Foreskin melanocyte (primary cell): ENCODE measurements at places on chromosomes 13 and 19.
A peak's percentile ranks its signal among the peaks of the same experiment; 100 is the strongest.

- no peak for DNase-seq
These were observed 95.6 kb downstream of the TSHZ3 start for GRCh38 chr19:31253526-31254179.

DNA sequence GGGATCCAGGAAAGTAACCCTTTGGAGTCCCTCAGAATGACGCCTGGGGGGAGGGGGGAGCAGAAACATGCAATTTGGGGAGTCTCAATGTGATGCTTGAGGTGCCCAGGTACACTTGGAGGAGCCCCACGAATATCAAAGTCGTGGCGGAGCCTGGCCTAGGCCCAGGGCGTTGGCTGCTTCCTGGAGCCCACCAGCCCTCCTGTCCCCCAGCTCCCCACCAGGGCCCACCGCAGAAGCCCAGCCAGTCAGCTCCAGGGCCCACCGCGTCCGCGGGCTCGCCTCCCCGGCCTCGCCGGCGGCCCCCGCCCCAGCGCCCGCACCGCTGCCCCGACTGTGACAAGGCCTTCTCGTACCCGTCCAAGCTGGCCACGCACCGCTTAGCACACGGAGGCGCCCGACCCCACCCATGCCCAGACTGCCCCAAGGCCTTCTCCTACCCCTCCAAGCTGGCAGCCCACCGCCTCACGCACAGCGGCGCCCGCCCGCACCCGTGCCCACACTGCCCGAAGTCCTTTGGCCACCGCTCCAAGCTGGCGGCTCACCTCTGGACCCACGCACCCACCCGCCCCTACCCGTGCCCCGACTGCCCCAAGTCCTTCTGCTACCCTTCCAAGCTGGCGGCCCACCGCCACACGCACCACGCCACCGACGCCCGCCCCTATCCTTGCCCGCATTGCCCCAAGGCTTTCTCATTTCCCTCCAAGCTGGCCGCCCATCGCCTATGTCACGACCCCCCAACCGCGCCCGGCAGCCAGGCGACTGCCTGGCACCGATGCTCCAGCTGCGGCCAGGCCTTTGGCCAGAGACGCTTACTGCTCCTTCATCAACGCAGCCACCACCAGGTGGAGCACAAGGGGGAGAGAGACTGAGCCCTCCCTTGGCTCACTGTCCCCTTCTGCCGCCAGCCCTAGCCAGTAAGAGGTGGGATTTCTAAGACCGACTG lies 2.1 kb downstream of the ZNF575 start:
- DNase-seq: no peak

DNA sequence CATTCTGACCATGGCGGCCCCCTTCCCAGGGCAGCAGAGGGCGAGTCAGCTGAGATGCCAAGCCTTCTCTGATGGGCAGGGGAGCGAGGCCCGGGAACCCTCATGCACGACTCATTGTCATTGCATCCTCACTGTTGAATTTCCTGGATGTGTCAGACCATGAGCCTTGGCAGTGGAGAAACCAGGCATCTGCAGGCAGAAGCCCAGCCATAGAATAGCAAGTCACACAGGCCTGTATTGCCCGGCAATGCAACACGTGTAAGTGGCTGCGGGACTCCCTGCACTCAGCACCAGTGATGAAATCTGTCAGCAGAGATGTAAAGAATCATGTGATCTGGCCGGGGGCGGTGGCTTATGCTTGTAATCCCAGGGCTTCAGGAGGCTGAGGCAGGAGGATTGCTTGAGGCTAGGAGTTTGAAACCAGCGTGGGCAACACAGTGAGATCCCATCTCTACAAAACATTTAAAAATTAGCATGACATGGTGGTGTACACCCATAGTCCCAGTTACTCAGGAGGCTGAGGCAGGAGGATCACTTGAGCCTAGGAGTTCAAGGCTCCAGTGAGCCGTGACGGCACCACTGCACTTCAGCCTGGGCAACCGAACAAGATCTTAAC lies 199.7 kb downstream of the KATNAL1 start:
- no peak for DNase-seq

GRCh38 chr13:113920606-113921286 lies 53.1 kb downstream of the C13orf46 start:
- no peak for DNase-seq

DNA sequence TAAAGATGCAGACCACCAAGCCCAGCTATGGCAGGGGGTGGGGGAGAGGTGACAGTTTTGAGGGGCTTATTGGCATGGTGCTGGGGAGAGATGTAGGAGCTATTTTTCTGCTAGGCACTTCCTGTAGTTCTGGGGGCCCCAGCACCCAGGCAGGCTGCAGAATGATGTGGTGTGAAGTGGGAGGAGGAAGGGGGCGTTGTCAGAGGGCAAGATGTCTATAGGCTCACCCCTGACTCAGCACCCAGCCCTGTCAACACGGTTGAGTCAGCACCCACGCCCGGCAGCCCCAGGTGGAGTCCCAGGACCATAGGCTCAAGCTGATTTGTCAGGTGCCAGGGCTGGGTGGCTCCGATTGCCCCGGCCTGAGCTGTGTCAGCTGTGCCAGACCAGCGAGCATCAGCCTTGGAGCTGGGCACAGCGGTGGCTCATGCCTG lies 5.8 kb downstream of the KLF2 start:
- no peak for DNase-seq

DNA sequence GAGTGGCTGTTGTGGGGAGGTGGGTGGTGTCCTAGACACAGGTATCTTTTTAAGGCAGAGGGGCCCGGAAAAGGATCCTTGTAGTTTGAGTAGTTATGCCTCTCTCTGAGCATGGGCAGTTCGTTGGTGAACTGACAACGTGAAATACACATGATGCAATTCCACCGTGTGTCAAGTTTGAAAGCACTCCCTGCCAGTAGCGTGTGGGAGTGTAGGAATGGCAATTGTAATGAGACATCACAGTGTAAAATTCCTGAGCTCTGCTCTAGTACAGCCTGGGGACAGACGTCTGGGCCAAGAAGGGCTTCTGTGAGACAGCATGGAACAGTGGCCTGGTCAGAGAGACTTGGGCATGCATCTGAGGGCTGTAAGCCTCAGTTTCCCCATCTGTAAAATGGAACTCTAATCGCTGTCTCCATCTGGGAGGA lies 10.4 kb upstream of the ASF1B start:
- DNase-seq: no peak

GRCh38 chr19:41774515-41774980 lies 19.2 kb downstream of the CEACAM6 start:
- no peak for DNase-seq

- no peak for DNase-seq
These were observed 463 bp upstream of the TSC22D1 start for GRCh38 chr13:44576351-44577235.

- DNase-seq: peak; percentile 82
These were observed 6.8 kb upstream of the ARRDC2 start for GRCh38 chr19:18000915-18001776.

- no peak for DNase-seq
These were observed 7.5 kb downstream of the PLA2G4C start for GRCh38 chr19:48102870-48103751.

- no peak for DNase-seq
These were observed 898.3 kb upstream of the PCDH9 start for GRCh38 chr13:68128297-68128915.

GRCh38 chr13:68697551-68697950 lies 1410.1 kb upstream of the ATXN8OS start:
- DNase-seq: no peak

DNA sequence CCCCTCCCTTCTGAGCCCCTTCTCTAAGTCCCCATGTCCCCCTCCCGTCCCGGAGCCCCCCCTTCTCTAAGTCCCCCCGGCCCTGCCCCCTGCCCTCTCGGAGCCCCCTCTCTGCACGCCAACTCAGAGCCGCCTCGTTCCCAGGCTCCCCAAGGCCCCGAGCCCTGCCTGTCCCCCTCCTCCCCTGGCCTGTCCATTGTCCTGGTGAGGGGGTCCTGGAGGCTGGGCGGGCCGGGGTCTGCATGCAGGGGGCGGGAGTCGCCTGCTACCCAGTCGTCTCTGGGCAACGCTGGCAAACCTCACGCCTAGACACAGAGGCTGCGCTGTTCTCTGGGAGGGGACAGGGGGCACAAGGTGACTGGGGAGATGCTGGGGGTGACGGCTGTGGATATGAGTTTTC lies 39.2 kb upstream of the SEMA6B start:
- no peak for DNase-seq

DNA sequence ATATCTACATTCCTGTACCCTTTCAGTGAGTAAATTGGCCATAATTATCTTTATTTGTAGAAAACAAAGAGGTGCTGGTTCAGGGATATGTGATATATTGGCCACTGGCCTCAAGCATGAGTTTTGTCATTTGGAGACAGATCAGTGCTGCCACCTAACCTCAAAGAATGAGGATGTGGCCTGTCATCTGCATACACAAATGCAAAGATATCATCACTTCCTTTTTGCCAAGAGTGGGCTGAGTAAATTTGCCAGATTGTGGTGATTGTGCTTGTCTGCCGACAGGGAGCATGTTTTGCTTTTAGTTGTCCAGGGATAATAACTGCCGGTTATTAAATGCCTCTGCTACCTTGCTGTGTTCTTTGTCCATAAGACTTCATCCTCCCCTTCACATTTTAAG lies 44.2 kb downstream of the WASF3 start:
- peak; percentile 19 for DNase-seq

DNA sequence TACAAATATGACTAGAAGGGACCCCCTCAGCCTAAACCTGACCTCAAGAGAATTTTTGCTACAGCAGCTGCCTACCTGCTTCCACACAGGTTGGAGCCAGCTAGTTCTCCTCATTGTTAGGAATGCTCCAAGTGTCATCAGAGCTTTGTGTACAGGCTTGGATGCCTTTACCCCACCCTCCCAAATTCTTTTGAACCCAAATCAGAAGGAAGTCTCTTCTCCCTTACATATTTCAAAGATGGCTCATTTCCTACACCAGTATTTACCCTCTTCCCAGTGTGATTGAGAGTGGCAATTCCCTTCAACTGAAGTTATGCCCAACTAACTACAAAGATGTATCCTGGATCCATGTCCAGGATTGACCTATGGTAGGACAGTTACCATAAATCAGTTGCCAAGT lies 323.2 kb downstream of the OXGR1 start:
- DNase-seq: no peak

GRCh38 chr13:27174766-27175455 lies 3.3 kb upstream of the USP12 start:
- DNase-seq: no peak

- DNase-seq: peak; percentile 85
These were observed 31.9 kb upstream of the FEM1A start for GRCh38 chr19:4759388-4760284.

DNA sequence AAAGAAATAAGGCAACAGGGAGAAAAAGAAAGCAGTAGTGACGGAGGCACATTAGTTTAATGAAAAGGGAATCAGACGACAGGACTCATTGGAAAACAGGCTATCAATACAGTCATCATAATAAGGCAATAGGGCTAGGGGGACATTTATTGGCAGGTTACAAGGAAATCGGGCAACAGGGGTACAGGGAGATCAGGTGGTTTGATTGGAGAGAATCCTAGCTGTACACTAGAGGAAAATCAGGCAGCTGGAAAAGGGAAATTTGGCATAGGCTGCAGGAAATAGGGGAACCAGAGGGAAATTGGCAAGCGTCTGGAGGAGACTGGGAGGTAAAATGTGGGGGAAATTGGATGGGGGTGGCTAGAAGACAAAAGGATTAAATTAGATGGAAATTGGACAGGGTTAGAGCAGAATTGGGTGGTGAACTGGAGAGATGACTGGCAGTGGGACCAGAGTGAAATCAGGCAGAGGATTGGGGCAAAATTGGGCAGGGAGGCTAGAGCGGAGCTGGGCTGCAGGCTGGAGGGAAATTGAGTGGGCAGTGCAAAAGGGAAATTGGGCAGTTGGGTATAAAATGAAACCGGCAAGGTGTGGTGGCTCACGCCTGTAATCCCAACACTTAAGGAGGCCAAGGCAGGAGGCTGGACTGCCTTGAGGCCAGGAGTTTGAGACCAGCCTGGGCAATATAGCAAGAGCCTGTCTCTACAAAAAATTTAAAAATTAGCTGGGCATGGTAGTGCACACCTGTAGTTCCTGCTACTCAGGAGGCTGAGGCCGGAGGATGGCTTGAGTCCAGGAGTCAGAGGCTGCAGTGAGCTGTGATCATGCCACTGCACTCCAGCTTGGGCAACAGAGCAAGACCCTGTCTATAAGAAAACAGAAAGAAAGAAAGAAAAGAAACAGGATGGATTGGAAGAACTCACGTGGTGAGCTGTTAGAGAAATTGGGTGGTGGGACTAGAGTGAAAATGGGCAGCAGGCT lies 7.4 kb downstream of the LRFN3 start:
- no peak for DNase-seq

- no peak for DNase-seq
These were observed 9.7 kb downstream of the SIGLEC8 start for GRCh38 chr19:51448411-51449016.

DNA sequence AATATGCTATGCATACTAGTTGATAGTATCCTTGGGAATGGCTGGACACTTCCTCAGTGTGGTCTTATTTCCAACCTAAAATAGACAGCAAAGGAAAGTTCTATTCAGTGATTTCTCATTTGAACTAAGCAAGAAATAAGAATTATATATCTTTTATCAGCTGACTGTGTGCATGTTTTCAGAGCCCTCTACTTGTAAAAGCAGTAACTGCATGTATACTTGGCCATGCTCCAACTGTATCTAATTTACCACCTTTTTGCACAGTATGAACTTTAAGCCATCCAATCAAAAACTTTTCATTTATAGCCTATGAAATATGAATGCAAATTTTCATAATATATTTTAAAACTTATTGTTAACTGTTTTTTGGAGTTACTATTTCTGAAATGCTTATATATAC lies 136.4 kb upstream of the PCDH9 start:
- DNase-seq: no peak

DNA sequence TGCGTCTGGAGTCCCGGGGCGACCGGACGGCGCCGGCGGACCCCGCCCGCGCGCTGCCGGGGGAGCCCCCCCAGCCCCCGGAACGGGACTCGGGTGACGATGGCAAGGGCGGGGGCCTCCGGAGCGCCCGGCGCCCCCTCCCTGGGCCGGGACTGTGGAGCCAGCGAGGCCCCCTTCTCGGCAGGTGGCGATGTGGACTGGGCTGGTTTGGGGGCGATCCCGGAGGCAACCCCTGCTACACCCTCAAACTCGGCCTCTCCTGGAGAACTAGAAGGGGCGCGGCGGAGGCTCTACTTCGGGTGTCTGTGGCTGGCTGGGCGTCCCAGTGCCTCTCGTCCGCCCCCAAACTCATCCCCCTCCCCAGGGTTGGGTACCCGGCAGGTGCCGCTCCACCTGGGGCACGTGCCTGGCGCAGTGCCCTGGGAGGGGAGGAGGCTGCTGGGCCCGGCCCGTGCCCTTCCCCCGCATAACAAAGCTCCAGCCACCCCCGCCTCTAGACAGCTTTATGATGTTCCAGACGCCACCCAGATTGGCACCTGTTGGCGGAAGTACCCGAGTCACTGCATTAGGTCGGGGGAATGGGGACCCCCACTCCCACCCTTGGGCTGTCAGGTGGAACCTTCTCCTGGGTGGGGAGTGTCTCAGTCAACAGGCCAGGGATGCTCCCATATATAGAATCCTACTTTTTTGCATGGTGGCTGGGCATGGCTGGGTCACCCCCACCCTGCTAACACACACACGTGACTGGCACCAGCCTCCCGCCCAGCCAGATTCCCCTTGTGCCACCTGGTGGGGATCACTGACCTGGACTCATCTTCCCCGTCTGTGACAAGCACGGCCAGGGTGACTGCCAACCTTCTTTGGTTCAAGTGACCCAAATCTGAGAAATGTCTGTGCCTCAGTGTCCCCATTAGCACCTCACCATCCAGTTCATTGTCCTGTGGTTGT lies 722 bp downstream of the PKN1 start:
- no peak for DNase-seq

GRCh38 chr19:42216653-42217519 lies 591 bp downstream of the DEDD2 start:
- no peak for DNase-seq

- no peak for DNase-seq
These were observed 14.1 kb downstream of the PRR36 start for GRCh38 chr19:7859831-7860713.
